K562 (cell line): ENCODE measurements at places on chromosomes 5 and 9. TPM values are rescaled to one million over a fixed set of nuclear protein-coding genes. Genes with fewer than 3 reads are reported as not detected.
A peak's percentile ranks its signal among the peaks of the same experiment; 100 is the strongest.

- no peaks in the 10 kb centered on the region for H3K36me3 ChIP-seq
- H3K27me3 ChIP-seq, result no peaks in the 10 kb centered on the region
- H3K4me3 ChIP-seq, result no peak overlapping the region
- DNase-seq, result peak; percentile 43
- H3K27ac ChIP-seq, result no peak overlapping the region
- H3K4me1 ChIP-seq, result peaks cover 10% of the 10 kb centered on the region; the same call in 2 of the 3 replicates
Measured at GRCh38 chr5:127084656-127085055, 11.4 kb upstream of the C5orf63 start.

DNA sequence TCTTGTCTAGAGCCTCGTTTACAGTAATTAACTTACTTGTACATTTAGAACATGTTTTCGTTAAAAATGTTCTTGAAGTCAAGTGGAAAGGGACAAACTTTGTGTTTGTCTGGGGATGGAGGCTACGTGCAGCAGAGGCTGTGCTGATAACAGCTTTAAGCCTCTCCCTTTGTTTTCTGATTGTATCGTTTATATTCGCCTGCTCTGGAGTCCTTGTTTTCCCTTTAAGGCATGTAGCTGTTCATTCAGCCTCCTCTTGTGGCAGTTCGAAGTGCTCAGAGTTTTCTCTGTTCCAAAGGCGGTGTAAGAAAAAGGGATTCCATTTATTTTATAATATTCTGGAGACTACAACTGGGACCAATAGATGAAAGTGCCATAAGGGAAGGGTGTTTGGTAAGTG lies 1.9 kb downstream of the SLC36A1 start:
- peak overlapping the region; percentile 66; the same call in 1 of the 2 replicates for H3K4me3 ChIP-seq
- DNase-seq, result no peak
- no peaks in the 10 kb centered on the region for H3K27me3 ChIP-seq
- H3K36me3 ChIP-seq, result 0 out of 3 replicates have a peak, but pooled peaks cover 4% of the 10 kb centered on the region
- H3K4me1 ChIP-seq, result peaks cover 18% of the 10 kb centered on the region; the same call in 2 of the 3 replicates

DNA sequence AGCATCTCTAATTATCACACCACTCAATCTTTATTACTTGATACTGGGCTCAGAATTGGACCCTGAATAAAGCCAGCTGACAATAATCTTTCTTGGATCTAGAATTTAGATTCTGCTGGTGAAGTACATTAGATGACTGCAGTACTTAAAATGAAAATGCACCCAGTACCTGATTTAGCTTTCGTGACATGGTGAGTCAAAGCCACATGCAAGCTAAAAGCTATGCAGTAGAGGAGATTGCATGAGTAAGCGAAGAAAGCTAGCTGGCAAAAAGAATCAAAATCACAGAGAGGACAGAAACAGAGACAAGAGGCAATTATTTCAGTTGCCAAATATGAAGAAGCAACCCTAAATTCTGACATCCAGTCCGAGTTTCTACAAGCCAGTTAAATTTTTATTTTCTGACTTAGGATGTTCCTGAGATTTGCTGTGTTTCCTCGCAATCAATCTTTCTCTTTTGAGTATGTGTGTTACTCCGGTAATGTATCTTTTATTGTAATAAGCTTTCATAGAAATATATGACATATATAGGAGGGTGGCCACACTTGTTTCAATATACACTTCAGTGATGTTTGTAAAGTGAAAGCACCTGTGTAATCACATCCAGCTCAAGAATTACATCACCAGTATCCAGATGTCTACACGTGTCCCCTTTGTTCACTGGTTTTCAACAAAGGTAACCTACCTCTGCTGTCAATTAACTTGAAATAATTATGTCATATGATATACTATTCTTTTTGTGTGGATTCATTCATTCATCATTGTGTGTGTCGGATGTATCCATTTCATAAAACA lies 101.7 kb downstream of the CDH18 start:
- no peak overlapping the region for H3K27ac ChIP-seq
- H3K36me3 ChIP-seq, result no peaks in the 10 kb centered on the region
- H3K27me3 ChIP-seq, result no peaks in the 10 kb centered on the region
- no peak overlapping the region for H3K4me3 ChIP-seq

DNA sequence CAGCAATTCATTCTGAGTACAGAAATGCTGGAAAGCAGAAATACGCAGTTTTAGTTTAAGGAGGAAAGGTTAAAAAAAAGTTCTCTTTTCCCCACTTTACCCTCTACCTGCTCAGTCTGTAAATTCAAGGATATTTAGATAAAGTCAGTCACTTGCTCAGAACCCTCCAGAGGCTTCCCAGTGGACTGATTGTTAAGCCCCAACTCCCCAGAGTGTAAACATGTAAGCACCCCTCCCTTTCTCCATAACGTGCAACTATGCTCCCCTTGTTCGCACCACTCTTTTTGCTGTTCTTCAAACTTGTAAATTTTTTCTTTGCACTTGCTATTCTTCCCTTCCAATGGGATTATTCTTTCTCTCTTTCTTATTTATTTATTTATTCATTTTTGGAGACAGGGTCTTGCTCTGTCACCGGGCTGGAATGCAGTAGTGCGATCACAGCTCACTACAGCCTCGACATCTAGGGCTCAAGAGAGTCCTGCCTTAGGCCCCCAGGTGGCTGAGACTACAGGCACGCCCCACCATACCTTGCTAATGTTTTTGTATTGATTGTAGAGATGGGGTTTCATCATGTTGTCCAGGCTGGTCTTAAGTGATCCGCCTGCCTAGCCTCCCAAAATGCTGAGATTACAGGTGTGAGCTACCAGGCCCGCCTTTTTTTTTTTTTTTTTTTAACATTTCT lies 32.5 kb upstream of the ERBIN start:
- H3K27me3 ChIP-seq, result peaks cover 5% of the 10 kb centered on the region; the same call in 2 of the 3 replicates
- H3K27ac ChIP-seq, result no peak overlapping the region
- DNase-seq, result no peak
- H3K4me3 ChIP-seq, result no peak overlapping the region
- H3K36me3 ChIP-seq, result no peaks in the 10 kb centered on the region

GRCh38 chr5:91122651-91123050 lies 260.5 kb downstream of the ARRDC3 start:
- no peaks in the 10 kb centered on the region for H3K27me3 ChIP-seq
- H3K4me1 ChIP-seq, result no peaks in the 10 kb centered on the region
- H3K4me3 ChIP-seq, result no peak overlapping the region

DNA sequence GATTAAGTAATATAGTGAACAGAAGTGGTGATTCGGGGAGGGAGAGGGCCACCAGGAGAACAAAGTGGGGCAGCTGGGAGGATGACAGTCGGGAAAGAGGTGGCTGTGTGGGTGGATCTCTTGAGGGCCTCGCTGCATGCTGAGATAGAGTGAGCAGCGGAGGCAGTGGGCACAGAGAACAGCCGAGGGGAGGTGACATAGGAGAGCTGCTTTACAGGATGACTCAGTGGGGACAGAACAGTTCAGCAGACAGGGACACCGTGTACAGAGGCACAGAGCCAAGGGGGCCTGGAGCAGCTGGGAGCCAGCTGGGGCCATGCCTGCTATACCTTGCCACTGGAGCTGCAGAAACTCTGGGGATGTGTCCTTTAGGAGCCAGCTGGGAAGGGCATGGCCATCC lies 273.9 kb downstream of the GADD45G start:
- no peaks in the 10 kb centered on the region for H3K27me3 ChIP-seq
- H3K4me3 ChIP-seq, result no peak overlapping the region
- no peak for DNase-seq
- no peak overlapping the region for H3K27ac ChIP-seq
- no peaks in the 10 kb centered on the region for H3K4me1 ChIP-seq

DNA sequence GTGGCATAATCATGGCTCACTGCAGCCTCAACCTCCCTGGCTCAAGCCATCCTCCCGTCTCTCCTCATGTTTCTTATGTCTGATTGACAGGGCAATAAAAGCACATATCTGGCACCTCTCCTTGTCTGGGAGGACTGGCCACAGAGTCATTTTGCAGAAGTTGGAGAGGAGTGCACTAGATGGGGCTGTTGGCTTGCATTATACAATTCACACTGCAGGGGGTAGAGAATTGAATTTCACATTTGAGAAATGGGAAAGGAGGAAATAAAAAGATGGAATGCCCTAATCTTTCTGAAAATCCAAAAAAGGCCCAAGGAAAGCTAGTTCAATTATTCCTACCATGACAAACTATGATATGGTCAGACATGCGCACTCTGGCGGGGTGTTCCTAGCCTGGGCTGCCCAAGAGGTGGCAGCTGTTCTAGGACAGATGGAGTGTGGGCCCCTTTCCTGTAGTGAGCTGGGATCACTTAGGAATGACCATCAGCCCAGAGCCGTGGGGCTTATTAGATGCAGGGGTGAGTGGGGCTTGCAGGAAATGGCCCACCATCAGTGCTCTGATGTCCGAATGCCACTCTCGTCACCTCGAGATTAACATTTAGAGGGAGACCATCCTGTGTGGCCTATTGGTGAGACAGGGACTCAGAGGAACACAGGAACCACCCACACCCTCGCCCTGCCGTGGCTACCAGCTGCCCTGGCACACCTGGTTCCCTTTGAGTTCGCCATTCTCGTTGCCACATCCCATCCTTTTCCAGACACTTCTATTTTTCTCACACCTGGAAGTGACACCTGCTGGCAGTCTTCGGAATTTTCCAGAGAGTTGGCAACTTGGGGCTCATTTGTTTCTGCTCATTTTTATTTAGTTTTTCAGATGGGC lies 21.8 kb upstream of the ANKRD18A start:
- peak; percentile 9 for DNase-seq
- no peaks in the 10 kb centered on the region for H3K4me1 ChIP-seq
- no peaks in the 10 kb centered on the region for H3K36me3 ChIP-seq
- no peak overlapping the region for H3K27ac ChIP-seq
- H3K4me3 ChIP-seq, result no peak overlapping the region
- H3K27me3 ChIP-seq, result peaks cover 4% of the 10 kb centered on the region; the same call in 1 of the 3 replicates

- no peaks in the 10 kb centered on the region for H3K36me3 ChIP-seq
- peaks cover 76% of the 10 kb centered on the region for H3K4me1 ChIP-seq
- H3K27me3 ChIP-seq, result peaks cover 5% of the 10 kb centered on the region; the same call in 1 of the 2 replicates
- H3K4me3 ChIP-seq, result no peak overlapping the region
- H3K27ac ChIP-seq, result no peak overlapping the region
- DNase-seq, result peak; percentile 78
Measured at GRCh38 chr9:136551401-136552116, 5.7 kb upstream of the NOTCH1 start.

GRCh38 chr5:13572163-13572562 lies 372.3 kb downstream of the DNAH5 start:
- H3K27ac ChIP-seq, result no peak overlapping the region
- H3K27me3 ChIP-seq, result no peaks in the 10 kb centered on the region
- no peak overlapping the region for H3K4me3 ChIP-seq
- H3K36me3 ChIP-seq, result no peaks in the 10 kb centered on the region

- no peak overlapping the region for H3K4me3 ChIP-seq
- H3K4me1 ChIP-seq, result peaks cover 4% of the 10 kb centered on the region; the same call in 1 of the 2 replicates
- H3K27ac ChIP-seq, result no peak overlapping the region
- DNase-seq, result no peak
Measured at GRCh38 chr5:160466116-160466515, 44.5 kb downstream of the PTTG1 start.

DNA sequence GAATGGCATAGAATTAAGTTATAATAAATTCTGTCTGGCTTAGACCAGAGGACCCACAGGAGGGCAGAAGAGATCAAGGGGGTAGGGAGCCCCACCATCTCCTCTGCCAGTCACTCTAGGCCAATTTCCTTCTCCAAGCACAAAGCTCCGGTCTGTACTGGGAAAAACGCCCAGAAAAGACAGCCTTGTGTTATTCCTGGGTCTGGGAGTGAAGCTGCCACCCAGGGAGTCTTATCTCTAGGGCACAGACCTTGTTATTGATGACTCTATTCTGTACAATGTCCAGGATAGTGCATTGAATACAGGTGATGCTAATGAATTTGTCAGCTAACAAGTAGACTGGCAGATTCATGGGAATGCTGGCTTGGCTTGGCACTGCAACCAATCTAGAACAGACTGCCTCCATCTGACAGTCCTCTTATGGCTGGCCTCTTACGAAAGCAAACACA lies 60.7 kb downstream of the MED27 start:
- no peaks in the 10 kb centered on the region for H3K27me3 ChIP-seq
- H3K36me3 ChIP-seq, result no peaks in the 10 kb centered on the region
- H3K4me3 ChIP-seq, result no peak overlapping the region
- no peaks in the 10 kb centered on the region for H3K4me1 ChIP-seq

Gene LHX2
- not detected in 2 replicates for polyA plus RNA-seq

Gene PAIP1
- 85.5 and 93.1 TPM in 2 replicates for polyA plus RNA-seq

Gene WNT8A
- not detected in 2 replicates for polyA plus RNA-seq

Gene LCN2
- 0.21 and 0.65 TPM in 2 replicates for polyA plus RNA-seq

Gene IRGM
- not detected in 2 replicates for polyA plus RNA-seq

Gene DRD1
- polyA plus RNA-seq, result not detected in 2 replicates

Gene N4BP3
- 4.0 and 4.7 TPM in 2 replicates for polyA plus RNA-seq

Gene NKD2
- polyA plus RNA-seq, result 0.09 TPM in 1 of 2 replicates, not detected in the other
